IMR-90 (cell line): ENCODE measurements at places on chromosomes 13 and 19.

DNA sequence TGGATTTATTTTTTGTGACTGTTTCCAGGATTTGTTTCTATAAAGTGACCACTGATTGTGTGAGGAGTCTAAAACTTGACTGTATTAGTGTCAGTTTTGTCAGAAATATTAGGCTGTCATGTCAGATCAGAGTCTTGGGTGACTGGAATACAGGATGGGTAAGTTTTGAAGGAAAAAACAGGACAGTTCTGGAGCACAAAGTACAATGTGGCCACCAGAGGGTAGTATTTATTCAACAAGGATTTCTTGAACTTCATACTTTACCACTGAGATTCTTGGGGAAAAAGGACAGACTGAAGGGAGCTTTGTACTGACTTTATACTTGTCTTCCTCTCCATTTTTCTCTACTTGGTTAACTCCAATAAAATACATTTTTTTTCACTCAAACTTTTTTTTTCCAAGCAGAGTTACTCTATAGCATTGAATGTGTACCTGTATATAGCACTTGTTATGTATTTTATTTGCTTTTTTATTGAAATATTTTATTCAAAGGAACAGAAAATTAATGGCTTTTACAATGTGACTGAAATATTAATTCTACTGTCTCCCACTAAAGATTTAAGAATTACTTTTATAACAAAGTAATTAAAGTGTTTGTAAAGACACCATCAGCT lies 51.1 kb downstream of the LMO7 start:
- peak; percentile 68 for DNase-seq

DNA sequence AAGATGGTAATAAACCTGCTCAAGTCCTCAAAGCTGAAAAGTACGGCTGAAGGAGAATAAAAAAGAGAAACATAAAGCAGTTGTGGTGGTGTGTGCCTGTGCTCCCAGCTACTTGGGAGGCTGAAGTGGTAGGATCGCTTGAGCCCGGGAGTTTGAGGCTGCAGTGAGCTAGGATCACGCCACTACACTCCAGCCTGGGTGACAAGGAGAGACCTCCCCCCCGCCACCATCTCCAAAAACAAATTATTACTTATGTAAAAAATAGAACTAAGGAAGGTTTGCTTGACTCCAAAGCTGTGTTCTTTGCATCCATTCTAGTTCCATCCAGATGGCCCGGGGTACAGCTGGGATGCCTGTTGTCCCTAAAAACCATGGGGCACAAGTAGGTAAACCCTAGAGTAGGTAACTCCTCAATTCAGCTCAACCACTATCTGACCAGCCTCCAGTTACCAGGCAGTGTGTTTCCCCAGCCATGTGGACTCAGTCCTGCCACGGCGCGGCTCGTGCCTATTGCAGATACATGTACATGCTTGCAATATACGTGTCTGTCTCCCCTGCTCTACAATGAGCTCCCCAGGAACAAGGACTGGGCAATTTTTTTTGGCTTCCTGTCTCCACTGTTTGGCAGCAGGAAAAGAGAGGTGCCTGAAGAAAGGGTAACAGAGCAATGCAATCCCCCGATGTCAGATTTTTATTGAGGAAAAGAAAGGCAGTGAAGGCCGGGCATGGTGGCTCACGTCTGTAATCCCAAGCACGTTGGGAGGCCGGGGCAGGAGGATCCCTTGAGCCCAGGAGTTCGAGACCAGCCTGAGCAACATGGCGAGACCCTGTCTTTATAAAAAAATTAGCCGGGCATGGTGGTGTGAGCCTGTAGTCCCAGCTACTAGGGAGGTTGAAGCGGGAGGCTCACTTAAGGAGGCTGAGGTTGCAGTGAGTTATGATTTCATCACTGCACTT lies 101.3 kb downstream of the GNG7 start:
- DNase-seq, result no peak

- peak; percentile 94 for DNase-seq
These were observed 51.1 kb downstream of the FAM216B start for GRCh38 chr13:42832341-42833096.

GRCh38 chr19:51750400-51751094 lies 1.1 kb downstream of the FPR1 start:
- no peak for DNase-seq

- peak; percentile 20 for DNase-seq
These were observed 677.4 kb downstream of the SLITRK1 start for GRCh38 chr13:83204886-83205285.

DNA sequence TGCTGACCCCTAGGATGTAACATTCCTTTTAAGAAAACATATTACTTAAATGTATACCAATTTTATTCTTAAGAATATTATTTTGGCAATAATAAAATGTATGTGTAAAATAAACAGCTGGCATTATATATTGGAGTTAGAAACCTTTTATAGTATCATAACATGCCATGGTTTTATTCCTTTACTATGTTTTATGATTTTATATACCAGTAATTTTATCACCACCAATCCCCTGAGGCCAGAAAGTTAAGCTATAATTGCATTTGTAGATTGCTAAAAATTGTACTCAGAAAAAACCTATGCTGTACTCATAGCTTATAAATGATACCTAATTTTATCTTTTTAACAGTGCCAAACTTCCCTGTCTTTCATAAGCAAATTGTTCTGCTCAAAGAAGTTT lies 17.9 kb downstream of the GPALPP1 start:
- no peak for DNase-seq

GRCh38 chr13:95937714-95938320 lies 115.4 kb downstream of the UGGT2 start:
- DNase-seq, result no peak

- DNase-seq, result no peak
These were observed 13.2 kb downstream of the CBY2 start for GRCh38 chr13:45715351-45715750.

GRCh38 chr13:83532809-83533208 lies 349.5 kb downstream of the SLITRK1 start:
- DNase-seq, result no peak

GRCh38 chr19:6041071-6041470 lies 63.1 kb upstream of the RANBP3 start:
- no peak for DNase-seq

GRCh38 chr19:45400192-45400591 lies 4.7 kb downstream of the PPP1R13L start:
- DNase-seq, result no peak
